ENCODE measurements at places on chromosomes 7 and 10.

GRCh38 chr10:109902992-109903947 lies 20.0 kb downstream of the XPNPEP1 start:
- peak; percentile 79 for DNase-seq

DNA sequence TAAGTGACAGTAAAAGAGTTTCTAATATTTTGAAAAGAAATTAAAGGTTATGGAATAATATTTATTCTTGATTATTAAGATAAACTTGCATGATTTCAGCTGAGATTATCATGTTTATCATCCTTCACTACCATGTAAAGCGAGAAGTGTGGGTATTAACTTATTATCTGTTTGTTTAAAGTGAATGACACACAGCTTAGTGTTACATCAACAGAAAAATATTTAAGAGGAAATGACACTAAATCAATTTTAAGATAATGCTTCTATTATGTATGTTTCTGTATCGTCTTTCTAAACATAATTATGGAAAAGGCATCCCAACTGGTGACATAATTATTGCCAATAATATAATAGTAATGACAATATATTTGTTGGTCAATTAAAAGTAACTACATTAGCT lies 213.1 kb downstream of the PCDH15 start:
- no peak for DNase-seq

GRCh38 chr7:13093160-13093559 lies 405.7 kb downstream of the ARL4A start:
- no peak for DNase-seq

GRCh38 chr7:102262546-102262945 lies 24.1 kb upstream of the SH2B2 start:
- no peak for DNase-seq

DNA sequence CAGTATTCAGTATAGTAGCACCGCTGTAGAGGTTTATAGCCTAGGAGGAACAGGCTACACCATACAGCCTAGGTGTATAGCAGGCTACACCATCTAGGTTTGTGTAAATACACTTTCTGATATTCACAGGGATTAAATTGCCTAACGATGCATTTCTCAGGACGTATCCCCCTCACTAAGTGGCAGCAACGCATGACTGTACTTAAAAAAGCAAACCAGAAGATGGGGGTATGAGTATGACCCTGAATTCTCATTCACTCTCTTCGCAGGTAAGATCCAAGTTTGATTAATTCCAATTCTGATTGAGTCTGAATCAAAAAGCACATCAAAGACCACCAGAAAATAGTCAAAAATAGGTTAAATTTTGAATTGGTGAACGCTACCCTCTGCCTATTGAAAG lies 972 bp downstream of the ORC5 start:
- no peak for DNase-seq

DNA sequence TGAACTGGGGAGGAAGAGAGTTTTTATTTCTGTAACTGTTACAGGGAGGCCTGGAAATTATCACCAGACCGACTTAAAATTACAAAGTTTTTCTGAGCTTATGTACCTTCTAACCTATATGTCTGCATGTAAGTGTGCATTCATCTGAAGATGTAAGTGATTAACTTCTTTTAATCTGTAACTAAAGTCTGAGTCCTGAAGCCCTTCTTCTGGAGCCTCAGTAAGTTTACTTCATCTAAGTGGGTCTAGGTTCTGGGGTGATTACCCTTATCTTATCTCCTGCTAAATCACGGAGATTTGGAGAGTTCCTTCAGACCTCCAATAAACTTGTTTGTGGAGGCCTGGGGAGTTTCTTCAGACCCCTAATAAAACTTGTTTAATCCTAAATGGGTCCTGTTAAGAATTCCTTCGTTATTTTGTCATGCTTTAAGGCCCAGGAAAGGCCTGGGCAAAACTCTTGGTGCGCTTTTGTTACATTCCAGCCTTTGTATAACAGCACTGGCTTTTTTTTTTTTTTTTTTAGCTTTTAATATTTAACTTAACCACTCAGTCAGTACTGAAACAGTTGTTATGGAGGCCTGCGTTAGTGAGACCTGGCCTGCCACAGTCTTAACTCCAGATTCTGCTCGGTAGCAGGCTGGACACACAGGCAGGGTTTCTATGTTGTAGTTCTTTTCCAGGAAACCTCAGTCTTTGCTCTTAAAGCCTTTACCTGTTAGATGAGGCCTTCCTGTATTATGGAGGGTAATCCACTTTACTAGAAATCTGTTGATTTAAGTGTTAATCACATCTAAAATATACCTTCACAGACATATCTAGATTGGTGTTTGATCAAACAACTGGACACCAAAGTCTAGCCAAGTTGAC lies 33.0 kb downstream of the TPST1 start:
- DNase-seq: no peak

DNA sequence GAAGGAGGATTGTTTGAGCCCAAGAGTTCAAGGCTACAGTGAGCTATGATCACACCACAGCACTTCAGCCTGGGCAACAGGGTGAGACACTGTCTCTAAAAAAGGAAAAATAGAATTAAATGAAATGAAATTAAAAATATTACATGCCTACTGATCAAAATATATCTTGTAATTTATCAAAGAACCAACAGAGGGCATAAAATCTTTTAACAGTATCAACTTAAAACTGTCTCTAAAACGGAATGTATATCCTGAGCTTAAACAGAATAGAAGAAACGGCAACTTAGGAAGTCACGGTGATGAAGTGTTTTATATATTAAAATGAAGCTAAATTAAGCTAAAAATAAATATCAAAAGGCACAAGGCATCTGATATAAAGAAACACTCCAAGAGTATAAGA lies 78.8 kb downstream of the MTPAP start:
- DNase-seq: peak; percentile 21

GRCh38 chr10:20993830-20994527 lies 96.9 kb upstream of the NEBL start:
- no peak for DNase-seq

DNA sequence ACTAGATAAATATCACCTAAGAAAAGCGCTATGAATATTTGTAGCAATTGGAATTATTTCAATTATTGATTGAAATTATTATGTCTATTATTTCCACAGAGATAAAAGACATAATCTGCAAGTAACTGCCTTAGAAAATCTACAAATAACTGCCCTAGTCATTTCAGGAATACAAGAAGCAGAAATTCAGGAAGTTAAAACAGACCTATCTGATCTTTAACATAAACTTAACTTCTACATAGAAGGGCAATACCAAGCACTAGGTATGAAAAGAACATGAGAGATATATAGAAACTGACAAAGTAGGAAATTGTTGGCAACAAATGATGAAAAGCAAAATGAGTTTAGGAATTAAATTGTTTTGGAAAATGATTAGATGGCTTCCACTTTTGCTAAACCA lies 31.8 kb upstream of the AKR1B10 start:
- no peak for DNase-seq

- peak; percentile 69 for DNase-seq
Measured at GRCh38 chr7:36659172-36659516, 65.2 kb downstream of the AOAH start.

- DNase-seq: no peak
Measured at GRCh38 chr7:53504914-53505313, 469.5 kb downstream of the POM121L12 start.

DNA sequence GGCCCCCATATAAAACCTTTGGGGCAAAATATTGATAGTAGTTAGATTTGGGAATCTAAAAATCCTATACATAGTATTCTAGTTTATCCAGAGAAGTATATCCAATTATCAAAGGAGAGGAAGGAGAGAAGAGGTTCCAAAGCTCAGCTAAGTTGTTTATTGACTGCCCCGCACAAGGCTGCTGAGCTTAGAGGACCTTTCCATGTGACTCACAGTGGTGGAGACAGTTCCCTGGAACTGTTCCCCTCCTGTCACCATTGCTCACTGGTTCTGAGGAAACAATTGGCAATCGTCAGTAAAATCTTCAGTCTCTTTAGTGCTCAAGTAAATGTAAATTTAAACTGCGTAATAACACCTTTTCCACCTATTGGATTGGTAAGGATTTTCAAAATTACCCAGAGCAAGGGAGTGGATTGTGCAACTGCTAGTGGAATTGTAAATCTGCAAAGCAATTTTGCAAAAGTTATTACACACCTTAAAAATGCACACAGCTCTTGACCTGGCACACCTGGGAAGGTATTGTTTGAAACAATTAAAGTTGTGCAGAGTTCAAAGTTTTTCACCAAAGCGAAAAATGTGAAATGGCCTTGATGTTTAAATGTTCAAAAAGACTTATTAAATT lies 63.1 kb downstream of the EEPD1 start:
- peak; percentile 77 for DNase-seq

GRCh38 chr10:121566755-121567154 lies 31.5 kb downstream of the FGFR2 start:
- DNase-seq: no peak

Measured in suppressor macrophage treated with lipopolysaccharide for 4 hours (primary cell).